SW 1271 (cell line): ENCODE measurements at places on chromosomes 1 and 21.

DNA sequence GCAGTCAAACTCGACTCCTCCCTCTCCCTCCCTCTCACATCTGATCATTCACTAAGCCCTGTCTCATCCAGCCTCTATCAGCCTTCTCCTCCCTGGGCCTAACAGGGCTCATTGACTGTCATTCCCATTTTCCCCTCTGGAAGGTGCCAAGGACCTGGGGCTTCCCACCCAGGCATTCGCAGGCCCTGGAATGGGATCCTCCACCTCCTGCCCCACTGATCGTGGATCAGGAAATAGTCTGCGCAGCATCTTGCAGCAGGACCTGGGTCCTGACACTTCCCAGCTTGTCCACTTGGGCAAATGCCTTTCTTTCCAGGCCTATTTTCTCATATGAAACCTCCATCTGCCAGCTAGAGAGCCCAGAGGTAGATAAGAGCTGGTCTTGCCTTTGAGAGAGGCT lies 71.2 kb upstream of the ZC3H12A start:
- DNase-seq: no peak

- no peak for DNase-seq
These were observed 60.7 kb downstream of the ADARB1 start for GRCh38 chr21:45135122-45135521.

DNA sequence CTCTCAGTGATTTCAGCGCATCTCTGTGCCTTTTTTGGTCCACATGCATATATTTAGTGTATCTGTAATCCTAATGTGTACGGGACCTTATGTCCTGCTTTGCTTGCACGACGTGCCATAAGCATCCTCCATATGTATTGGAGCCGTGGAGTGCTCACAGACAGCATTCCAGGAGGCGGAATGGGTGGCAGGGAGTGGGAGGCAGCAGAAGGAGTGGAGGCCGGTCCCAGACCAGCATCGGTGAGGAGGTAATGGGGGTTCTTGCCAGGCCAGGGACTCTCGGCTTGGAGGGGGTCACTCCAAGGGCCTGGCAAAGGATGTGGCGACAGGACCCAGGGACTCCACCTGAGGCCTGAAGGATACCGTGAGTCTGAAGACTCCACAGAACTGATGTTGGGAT lies 185.0 kb downstream of the CAMTA1 start:
- DNase-seq: no peak

DNA sequence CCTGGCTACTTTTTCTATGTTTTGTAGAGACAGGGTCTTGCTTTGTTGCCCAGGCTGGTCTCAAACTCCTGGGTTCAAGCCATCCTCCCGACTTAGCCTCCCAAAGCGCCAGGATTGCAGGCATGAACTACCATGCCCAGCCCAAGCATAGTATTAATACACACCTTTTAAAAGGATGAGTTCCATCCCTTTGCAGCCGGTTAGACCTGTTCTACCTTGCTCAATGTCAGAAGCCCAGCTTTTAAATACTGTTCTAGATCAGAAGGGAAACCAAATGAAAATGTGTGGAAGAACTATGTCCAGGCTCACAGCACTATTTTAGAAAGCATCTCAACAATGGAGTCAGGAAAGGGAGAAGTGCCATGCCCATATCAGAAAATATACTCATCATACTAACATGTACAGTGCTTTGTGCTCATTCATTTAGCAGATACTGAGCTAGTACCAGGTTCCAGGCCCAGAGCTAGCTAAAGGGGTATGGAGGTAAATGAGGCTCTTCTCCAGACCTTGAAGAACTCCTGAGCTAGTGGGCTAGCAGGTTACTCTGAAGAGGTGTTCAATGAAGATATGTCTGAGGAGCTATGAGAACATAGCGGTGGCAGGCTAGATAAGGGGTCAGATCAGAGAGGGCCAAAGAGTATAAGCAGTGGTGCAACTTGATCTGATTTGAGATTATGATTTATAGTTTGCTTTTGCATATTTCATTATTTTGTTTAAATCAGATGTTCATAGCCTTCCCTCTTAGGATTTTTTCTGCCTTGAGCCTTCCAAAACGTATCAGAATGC lies 78.2 kb downstream of the RNF220 start:
- DNase-seq: no peak

GRCh38 chr1:217393896-217394295 lies 237.0 kb downstream of the GPATCH2 start:
- DNase-seq: no peak

GRCh38 chr1:111174070-111174469 lies 26.4 kb downstream of the DENND2D start:
- DNase-seq: no peak

- DNase-seq: no peak
These were observed 12.5 kb upstream of the KPRP start for GRCh38 chr1:152745289-152745704.

DNA sequence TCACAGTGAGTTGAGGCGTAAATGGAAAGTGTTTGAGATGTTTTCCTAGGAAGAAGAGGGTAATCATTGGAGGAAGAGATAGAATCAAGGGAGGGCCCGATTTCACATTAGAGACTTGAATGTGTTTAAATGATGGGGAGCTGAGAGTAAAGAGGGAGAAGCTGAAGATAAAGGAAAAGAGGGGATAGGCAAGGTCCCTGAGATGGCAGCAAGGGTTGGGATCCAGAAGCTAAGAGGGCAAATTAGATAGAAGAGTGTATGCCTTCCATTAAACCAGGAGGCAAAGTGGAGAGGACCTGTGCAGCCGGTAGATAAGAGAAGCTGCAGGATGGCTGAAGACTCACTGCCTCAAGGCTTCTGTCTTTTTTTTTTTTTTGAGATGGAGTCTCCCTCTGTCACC lies 21.6 kb upstream of the CSF1 start:
- no peak for DNase-seq
